ENCODE measurements at places on chromosomes 16 and 17.
A peak's percentile ranks its signal among the peaks of the same experiment; 100 is the strongest.

DNA sequence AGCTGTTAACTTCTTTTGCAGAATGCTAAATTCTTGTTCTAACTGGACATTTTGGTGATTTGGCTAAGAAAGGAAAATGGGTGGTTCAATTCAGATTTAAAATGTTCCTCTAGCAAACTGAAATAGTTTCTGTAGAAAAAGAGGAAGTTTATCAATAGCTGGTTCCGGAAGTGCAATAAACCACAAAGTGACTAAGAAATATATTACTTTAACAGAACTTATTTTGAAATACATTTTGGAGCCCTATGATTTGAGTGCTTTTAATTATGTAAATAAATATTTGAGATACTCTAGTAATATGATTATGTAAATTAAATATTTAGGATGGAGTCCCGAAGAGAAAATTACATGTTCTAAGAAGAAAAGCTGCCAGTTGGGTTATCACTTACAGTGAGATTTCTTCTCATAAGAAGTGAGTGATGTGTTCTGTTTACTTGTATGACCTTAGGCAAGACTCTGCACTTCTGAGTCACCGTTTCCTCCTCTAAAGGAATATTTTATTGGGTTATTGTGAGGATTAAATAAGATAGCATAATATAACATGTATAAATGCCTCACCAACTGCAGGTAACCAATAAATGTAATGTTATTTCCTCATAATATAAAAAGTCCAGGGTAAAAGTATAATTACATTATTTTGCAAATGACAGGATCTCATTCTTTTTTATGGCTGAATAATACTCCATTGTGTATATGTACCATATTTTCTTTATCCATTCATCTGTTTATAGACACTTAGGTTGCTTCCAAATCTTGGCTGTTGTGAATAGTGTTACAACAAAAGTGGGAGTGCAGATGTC, at the start of gene EVI2B:
TSS of gene EVI2B (minus strand) at position 73 of the 800 bp plus-strand sequence. CDS start 8,445 bp downstream, outside the sequence.
- DNase-seq = no peak

- DNase-seq = no peak
Measured at GRCh38 chr16:17469011-17469740, 1.6 kb downstream of the XYLT1 start.

GRCh38 chr17:35368081-35368830, 5.2 kb downstream of the SLFN11 start:
- no peak for DNase-seq

- DNase-seq = no peak
Measured at GRCh38 chr17:4842376-4842775, 9.2 kb downstream of the MINK1 start.

DNA sequence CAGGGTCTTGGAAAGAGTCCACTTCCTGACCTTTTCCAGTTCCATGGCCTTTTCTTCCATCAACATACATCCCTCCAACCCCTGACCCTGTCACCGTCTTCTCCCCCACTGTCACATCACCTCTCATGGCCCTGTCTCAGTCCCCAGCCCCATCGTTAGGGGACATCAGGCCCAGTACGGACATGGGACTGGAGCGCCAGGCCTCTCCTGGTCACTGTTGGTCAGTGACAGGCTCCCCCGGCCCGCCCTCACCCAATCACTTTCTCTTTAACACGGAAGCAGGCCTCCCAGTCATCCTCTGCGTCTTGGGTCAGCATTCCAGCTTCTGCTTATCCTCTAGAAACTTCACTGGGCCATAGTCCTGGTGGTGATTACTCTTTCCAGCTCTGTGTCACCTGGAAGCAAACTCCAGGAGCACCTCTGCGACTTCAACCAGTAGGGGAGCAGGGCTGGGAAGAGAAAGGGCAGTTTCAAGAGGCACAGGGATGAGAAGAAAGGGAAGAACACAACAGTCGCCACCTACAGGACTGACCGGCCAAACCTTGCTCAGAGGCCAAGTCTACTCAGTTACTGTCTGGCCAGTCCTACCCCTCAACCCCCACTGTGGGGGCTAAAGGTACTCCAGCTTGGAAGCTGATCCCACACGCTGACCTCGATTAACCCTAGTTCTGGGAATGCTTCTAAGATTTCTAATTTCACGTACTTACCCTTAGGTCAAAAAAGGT, 15.9 kb upstream of the ICAM2 start:
- DNase-seq = no peak

DNA sequence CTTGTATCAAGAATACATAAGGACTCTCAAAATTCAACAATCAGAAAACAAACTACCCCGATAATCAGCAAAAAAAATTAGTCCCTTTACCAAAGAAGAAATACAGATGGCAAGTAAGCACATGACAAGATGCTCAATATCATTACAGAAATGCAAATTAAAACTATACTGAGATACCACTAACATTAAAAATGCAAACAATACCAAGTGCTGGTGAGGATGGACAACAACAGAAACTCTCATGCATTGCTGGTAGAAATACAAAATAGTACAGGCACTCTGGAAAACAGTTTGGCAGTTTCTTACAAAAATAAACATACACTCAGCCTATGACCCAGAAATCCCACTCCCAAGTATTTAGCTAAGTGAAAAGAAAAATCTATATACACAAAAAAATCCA, 7.5 kb downstream of the CEP112 start:
- no peak for DNase-seq

- no peak for DNase-seq
Measured at GRCh38 chr17:48016112-48016511, 21.5 kb downstream of the COPZ2 start.

GRCh38 chr17:18968345-18968744, 16.4 kb downstream of the SLC5A10 start:
- DNase-seq = no peak

DNA sequence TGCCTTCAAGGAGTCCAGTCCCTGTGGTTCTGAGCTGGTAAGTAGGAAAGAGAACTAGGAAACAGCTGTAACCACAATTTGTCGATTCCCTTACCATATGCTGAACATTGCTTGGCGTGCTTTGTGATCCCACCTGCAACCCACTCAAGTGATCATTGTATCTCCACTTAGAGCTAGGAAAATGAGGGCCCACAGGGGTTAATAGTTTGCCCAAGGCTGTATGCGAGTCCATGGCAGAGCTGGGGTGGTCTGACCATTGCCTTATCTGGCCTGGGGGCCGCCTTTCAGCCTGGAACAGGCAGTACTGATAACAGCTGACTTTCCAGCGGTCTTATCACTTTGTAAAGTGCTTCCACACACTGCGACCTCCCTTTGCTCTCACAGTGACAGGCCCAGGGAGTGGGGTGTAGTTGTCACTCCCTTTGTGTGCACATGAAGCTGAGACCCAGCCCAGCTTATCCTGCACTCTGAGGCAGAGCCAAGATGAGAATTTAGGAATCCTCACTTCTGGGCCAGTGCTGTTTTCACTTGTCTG, 9.8 kb downstream of the MYL4 start:
- DNase-seq = no peak

GRCh38 chr17:67696347-67696746, 21.4 kb upstream of the NOL11 start:
- no peak for DNase-seq

DNA sequence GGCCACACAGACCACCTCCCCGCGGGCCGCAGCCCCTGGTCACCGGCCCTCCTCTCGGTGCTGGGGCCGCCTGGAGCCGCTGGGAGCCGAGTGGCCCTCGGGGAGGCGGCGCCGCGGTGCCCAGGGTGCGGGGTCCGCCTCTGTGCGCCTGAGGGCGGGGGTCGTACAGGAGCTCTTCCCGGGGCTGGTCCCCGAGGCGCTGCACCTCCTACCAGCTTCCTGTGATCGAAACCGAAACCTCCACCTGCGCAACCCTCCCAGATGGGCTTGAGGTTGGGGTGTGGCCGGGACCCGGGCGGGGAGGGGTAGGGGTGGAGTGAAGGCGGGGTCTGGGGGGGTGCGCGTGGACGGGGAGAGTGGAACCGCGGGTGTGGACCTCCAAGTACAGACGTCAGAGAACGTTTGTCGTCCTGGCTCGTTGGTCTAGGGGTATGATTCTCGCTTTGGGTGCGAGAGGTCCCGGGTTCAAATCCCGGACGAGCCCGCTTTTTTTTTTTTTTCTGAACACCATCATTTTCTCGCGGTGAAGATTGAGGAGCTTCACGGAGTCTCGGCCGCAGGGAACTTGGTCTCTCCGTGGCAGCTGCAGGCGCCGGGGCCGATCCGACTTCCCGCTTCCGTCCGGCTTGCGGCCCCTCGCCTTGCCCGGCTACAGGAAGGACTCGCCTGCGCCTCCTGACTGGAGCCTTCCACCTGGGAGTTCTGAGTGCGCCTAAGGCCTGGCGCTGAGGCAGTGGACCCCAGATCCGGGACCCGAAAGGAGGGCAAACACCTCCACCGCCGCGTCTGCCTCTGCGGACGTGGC, 23.9 kb downstream of the ZNF213 start:
- peak; percentile 58 for DNase-seq

DNA sequence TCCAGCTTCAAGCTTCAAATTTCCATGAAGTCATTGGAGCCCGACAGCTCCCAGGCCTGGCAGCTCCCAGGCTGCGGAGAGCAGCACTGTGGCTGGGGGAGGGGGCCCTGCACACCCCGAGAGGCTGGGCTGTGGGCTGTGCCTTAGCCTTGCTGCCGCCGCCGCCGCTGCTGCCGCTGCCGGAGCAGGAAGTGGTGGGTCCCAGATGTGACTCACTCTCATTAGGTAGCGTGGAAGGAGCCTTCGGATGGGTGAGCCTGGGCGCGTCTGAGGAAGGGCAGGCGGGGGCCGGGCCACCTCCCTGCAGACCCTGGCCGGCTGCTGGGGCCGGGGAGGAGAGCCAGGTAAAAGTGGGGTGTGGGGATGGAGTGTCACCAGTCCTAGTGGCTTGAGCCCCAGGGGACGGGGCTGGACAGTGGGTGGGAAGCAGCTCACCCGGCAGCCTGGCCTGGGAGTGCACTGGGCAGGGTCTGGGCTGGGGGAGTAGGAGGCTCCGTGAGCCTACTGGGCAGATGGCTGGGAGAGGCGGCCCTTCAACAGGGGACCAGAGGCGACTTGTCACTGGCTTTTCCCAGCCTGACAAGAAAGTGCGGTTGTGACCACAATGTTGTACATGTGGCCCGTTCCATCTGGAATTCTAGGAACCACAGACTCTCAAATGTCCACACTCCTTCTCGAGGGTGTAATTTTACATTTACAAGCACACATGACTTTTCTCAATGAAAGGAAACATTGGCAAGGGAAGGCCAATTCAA, at the start of gene ADCY7:
TSS of gene ADCY7 (plus strand) at position 215 of the 755 bp plus-strand sequence. CDS start 21,629 bp downstream, outside the sequence.
- DNase-seq = no peak

DNA sequence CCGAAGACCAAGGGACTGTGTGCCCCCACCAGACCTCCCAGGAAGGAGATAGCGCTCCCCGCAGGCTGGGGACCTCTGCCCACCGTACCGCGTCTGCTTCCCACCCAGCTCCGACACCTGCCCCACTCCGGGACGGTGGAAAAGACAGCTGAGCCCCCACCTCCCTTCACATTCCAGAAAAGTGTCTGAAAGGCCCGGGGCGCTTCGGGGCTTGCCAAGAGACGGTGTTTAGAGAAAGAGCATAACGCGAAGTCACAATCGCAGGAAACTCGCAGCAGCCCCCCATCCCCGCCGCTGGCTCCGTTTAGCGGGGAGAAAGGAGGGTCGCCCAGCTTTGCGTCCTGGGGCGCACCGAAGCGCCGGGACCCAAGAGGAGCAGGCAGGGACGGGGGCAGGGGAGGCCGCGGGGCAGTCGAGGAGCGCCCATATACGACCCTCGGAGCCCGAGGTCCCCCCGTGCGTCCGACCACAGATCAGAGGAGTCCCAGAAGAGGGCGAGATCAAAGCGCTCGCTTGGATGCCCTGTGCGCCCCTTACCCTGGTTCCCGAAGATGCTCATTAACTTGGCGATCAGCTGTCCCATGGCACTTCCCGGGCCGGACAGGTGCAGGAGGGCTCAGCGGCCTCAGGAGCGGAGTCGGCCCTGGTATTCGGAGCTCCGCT, 652 bp downstream of the ARL5C start:
- no peak for DNase-seq

DNA sequence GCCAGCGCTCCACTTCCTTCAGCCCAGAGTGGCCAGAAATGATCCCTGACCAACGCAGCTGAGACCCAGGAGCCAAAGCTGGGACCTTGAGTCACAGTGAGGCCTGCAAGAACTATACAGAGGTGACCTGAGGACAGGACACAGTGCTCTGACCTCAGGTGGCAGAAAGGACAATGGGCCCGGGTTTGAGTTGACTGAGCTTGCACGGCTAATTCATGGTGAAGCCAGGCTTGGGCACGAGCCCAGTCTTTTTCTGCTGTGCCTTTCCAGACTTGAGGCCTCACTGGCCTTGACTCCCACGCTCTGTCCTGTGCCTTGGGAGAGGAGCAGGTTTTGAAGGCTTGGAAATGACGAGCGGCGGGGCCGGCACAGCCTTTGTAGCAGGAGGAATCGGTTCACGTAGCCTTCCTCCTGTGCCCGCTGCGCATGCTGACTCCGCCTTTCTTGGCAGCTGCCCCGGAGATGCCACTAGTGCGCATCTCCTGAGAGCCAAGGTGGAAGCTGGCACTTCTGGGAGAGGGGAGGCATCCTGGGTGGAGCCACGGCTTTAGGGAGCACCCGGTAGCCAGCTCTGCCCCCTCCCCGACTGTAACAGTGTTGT, 34.9 kb downstream of the NDEL1 start:
- DNase-seq = no peak

DNA sequence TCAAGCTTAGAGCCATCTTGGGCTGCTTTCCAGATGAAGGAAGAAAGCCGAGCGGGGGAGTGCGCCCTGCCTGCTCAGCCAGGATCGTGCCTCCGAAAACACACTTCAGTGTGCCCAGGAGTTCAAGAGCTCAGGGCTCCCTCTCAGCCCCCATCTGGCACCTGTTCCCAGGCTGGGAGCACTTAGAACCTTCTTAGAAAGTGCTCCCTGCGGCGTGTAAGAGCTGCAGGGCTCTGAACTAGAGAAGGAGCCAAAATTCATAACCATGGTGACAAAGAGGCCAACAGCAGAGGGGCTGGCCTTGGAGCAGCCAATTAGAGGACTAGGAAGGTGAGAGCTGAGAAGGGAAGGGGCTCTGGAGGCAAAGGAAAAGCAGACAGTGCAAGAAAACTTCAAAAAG, 59.0 kb upstream of the TNRC6C start:
- peak; percentile 36 for DNase-seq

GRCh38 chr16:29694384-29695195, 15.6 kb downstream of the QPRT start:
- DNase-seq = no peak

DNA sequence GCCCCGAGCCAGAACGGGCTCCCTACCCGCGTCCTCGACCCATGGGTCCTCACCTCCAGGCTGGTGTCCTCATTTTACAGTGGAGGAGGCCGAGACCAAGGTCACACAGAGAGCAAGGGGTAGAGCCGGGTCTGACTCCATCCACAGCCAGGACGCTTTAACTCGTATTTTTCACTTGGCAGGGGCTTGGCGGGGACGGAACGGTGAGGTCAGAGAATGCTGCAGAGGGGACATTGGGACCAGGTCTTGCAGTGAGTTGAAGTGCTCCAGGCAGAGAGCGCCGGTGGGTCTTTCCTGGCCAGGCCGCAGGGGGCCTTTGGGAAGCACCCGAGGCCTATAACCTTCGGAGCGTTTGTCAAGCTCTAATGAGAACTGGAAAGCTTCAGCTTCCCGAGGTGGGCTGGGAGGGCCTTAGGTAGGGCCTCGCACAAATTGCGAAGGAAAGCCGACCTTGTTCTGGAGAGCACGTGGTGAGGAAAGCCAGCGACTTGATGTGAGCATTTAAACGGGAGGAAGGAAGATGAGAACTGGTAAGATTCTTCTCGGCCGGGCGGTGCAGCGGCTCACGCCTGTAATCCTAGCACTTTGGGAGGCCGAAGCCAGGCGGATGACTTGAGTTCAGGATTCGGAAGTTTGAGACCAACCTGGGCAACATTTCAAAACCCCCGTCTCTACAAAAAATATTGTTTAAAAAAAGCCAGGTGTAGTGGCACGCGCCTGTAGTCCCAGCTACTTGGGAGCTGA, 908 bp upstream of the CLUH start:
- DNase-seq = no peak

- DNase-seq = no peak
Measured at GRCh38 chr17:8234361-8235270, 13.2 kb downstream of the CTC1 start.

Data from NCI-H187 treated with DMSO at 0.1 percent for 48 hours (cell line).